ENCODE measurements at places on chromosomes 11 and 22.

GRCh38 chr11:104009744-104010143 lies 26.7 kb upstream of the DDI1 start:
- no peak for DNase-seq

DNA sequence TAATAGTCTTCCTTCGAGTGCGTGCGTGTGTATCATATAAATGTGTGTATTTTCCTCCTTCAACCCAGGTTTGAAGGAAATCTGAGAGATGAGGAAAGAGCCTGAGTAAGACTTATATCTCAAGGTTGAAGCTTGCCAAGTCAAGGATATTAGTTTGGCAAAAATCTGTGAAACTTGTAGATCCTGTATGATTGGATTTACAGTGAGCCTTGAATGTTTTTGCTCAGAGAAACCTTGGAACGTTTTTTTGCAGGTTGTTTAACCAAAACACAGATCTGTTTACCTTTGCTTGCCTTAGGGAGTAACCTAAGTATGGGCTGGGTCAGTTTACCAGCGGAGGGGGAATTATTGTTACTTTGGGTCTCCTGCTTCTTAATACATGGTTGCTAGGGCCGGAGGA lies 35.9 kb upstream of the SORL1-AS1 start:
- DNase-seq = no peak

DNA sequence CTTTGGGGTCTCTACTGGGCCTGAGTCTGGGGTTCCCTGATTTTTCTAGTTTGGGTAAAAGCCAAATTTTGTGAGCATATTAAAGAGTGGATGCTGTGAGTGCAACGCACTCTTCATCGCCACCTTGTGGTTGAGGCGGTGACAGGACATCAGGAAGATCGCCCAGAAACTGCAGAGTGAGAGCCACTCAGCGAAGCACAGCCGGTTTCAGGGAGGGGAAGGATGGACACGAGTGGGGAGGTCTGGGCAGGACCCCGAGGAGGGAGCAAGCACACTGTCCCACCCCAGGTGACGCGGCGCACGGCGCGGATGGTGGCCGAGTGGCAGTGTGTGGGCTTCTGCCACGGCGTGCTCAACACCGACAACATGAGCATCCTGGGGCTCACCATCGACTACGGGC lies 9.1 kb downstream of the SELENOO start:
- DNase-seq = peak; percentile 87

- peak; percentile 79 for DNase-seq
Observed at GRCh38 chr11:45803971-45804760, 783 bp upstream of the SLC35C1 start.

GRCh38 chr11:130118636-130119387 lies 40.8 kb upstream of the ST14 start:
- DNase-seq = no peak

GRCh38 chr11:17186932-17187692 lies 20.7 kb downstream of the PIK3C2A start:
- DNase-seq = no peak

DNA sequence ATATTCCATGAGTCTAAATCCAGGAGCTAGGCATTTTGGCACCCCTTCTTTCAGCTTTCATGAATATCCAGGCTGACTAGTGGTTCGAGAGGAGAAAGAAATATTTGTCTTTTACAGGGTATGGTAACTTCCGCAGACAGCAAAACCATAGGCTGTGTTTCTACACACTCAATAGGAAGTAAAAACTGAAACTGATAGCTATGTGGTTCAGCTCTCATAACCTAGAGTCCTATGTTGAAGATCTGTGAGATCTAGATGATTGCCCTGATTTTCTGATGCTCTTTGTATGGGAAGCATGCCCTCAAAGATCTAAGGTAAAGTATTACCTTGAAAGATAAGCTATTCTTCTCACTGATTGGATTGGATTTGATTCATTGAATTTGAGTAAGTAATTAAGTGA lies 118.3 kb downstream of the CD44 start:
- no peak for DNase-seq

DNA sequence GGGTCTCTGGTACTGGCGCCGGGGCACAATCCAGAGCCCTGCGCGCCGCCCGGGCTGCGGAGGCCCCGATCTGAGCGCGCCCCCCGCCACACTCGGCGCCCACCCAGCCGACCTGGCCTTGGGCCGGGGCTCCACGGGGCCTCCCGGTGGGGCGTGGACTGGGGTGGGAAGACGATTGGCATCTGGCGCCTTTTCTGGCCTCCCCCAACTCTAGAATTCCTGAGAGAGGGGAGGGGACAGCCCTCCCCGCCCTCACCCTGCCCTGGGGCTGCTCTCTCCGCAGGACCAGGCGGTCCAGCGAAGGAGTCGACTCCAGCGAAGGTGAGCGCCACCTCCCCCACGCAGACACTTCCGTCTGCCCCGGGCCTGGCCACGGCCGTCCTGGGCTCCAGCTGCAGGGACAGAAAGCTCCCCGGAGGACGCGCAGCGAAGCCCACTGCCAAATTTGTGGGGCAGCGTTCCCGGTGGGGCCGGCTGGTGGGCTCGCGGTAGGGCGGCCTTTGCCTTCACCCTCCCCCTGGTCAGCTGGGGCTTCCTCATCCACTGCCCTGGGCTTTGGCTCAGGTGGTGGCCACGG lies 593 bp downstream of the SSH3 start:
- peak; percentile 70 for DNase-seq

DNA sequence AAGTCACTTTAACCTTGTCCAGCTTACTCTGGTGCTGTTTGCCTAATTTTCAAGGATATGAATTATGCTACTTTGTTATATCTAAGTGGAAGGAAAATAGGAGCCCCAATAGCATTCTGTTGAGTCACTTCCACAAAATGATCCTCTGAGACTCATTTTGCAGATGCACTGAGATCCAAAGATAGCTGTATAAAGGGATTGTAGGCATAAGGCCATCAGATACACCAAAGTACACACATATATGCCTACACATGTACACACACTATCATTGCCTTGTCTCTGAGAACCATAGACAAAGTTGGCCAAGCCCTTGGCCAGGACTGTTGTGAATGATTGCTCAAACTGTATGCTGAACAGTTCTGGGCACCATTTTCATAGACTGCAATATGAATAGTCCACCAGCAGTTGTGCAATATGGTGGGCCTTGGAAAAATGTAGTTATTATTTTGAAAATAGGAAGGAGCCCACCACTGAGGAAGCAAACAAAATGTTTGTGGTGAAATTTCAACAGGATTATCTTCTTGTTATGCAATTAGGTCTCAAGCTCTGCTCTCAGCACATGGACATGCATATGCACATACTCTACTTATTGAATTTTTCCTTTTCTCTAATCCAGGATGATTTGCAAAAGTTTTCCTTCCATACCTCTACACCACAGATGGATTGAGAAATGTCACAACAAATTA lies 186.0 kb upstream of the CTSC start:
- DNase-seq = no peak

- DNase-seq = no peak
Observed at GRCh38 chr11:45444796-45445195, 158.7 kb upstream of the SYT13 start.
